ENCODE measurements at places on chromosomes 2 and 18.

- no peak for DNase-seq
Measured at GRCh38 chr2:219356834-219357233, 24.3 kb upstream of the RESP18 start.

- DNase-seq = no peak
Measured at GRCh38 chr2:41241325-41242000, 789.6 kb upstream of the SLC8A1 start.

DNA sequence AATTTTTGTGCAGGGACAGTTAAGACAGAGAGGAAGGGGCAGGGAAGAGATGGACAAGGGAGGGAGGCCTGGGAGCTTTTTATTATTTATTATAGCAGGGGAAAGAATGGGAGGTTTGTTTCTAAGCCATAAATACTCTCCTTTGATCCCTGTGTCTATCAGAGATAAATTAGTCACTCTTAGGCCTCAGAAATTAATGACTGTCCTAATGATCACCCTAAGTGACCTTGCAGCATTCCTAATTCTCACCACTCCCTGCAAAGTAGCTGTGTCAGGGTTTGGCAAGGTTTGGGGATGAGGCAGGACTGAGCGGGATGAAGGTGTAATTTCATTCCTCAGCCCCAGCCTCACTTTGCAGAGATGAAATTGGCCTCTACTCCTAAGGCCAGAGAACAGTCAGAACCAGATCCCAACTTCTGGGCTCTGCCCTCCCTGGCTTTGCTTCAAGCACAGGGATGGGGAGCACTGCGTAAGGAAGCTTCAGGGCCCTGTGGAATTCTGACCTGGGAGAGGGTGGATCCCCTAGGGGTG, 95.0 kb downstream of the TMEM17 start:
- no peak for DNase-seq

DNA sequence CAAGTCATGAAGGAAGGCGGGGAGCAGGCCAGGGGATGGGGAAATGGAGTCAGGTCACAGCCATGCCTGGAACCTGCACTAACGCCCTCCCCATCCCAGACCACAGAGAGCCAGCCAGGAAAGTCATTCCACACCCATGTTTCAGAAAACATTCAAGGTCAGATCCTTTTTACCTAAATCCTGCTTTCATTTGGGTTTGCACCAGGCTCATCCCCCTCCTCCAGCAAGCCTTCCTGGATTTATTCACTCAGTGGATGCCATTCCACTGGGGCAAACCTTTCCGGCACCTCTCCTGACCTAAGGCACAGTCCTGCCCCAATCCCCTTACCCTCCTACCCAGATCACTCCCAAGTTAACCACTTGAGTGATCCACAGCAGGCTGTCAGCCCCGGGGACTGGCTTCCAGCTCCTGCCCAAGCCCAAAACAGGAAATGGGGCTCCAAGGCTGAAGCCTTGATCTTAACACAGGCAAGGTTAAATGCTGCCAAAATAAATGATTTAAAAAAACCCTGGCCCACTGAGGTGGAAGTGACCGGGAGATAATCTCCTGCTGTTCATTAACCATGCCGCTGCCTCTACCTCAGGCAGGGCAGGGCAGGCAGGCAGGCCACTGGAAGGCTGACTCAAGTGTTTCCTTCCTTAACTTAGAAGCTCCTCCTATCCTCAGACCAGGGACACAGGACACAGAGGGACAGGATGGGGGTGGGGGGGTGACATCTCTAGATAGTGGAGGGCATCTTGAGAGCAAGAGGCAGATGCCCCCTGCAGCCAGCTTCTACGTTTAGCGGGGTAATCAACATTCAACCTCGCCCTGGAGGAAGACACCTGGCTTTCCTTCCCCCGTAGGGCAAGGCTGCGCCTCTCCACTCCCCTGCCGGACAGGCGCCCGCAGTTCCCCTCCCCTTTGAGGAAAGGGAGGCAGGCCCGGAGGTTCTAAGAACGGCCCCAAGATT, 1.4 kb downstream of the RAB11FIP5 start:
- DNase-seq = no peak

DNA sequence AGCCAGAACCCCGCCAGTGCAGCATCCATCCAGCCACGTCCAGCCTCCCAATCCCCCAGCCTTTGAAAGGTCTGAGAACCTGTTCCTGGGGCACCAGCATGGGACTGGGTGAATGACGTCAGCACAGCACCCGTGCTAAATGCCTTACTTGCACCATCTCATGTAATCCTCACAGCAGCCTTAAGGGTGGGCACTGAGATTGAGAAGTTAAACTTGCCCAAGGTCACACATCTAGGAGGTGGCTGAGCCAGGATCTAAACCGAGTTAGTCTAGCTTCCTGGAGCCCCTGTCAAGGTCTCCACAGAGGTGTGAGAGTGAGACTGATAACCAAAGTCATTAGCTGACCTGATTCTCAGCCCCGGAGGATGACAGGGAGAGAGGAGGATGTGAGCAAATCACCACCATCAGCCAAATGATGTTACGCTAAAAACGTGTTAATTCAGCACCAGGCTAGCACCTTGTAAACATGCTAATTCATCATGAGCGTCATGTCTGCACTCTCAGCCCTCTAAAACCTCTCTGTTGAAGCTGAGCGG, 4.6 kb downstream of the CD8A start:
- no peak for DNase-seq

GRCh38 chr18:42028247-42028832, 73.3 kb downstream of the PIK3C3 start:
- DNase-seq = no peak

DNA sequence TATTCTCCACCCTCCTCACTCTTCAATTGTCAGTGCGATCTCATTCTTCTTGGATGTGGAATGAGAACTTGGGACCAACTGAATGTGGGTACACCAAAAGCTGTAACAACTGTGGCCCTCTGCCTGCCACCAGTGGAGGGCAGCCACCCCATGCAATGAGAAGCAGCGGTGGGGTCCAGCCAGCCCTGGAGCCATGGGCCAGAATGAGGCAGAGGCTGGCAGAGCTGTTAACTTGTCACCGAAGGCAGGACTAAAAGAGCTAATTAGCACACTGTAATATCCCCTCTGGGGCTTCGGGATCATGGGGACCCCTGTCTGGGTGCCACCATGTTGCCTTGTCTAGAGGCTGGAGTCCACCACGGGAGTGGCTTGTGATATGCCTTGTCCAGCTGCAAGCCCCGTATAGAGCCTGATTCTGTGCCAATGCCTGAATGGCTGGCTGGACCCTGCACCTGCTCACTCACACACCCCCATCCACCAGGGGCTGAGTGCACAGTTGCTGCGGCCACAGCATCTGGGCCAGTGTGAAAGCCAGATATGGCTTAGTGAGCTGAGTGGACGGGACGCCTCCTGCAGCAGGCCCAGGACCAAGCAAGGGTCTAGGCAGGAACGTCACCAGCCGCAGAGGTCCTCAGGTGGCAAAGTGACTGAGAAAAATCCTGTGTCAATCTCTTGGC, 680.5 kb downstream of the DSC3 start:
- no peak for DNase-seq

GRCh38 chr2:152743002-152743401, 24.6 kb downstream of the ARL6IP6 start:
- DNase-seq = no peak

- no peak for DNase-seq
Measured at GRCh38 chr18:3067722-3068121, 54.8 kb upstream of the LPIN2 start.

Measured in stimulated activated CD8-positive, alpha-beta memory T cell treated with anti-CD3 and anti-CD28 coated beads, Interleukin-7, amount 100 ng/mL, for 4 hours (primary cell).